ENCODE measurements at places on chromosomes 13 and 19.
A peak's percentile ranks its signal among the peaks of the same experiment; 100 is the strongest.

- DNase-seq = no peak
Measured at GRCh38 chr19:54255105-54255775, 1.8 kb downstream of the LILRB5 start.

DNA sequence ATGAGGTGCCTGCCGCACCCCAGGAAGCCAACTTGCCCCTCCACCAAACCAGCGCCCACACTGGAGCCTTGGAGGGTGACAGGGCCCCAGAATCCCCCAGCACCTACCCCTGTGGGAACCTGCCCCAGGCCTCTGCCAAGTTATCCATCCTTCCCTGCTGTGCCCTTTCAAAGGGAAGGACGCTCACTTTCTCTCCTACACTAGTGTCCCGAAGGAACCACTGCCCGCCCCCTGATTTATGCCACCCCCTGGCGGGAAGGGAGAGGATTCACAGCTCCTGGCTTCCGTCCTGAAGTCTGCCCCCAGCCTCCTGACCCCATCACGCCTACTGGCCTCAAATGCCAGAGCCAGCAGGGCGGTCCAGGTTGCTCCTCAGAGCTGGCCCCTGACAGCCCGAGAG, 1.4 kb downstream of the EVI5L start:
- no peak for DNase-seq

- DNase-seq = no peak
Measured at GRCh38 chr19:19427944-19428343, 22.5 kb downstream of the GATAD2A start.

DNA sequence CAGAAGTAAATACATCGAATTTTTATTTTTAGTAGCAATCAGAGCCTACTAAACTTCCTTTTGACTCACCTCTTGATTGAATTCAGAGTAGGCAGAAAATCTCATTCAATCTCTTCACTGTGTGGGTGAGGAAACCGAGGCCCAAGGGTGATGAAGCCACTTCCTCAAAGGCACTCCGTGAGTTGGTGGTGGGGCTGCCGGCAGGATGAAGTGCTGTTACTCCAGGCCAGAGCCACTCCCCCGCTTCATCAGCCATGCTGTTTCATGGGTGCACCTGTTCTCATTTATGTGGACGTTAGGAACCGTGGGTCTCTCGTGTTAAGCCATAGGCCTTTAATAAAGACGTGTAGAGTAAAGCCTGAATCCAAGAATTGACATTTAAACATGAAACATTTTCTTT, 13.2 kb downstream of the ING1 start:
- peak; percentile 62 for DNase-seq

- DNase-seq = no peak
Measured at GRCh38 chr13:74098077-74098476, 36.1 kb downstream of the KLF12 start.

Measured in activated T-cell treated with anti-CD3 and anti-CD28 coated beads for 48 hours (primary cell).